ENCODE measurements at places on chromosomes 4 and X. TPM values are rescaled to one million over a fixed set of nuclear protein-coding genes. Genes with fewer than 3 reads are reported as not detected.

The LDB2 gene
- total RNA-seq = 26.6 TPM

GRCh38 chrX:137425986-137426385 is 139.9 kb upstream of the ZIC3 start:
- no peak for DNase-seq

- DNase-seq = no peak
Observed at GRCh38 chr4:26183017-26183416, 137.8 kb upstream of the RBPJ start.

DNA sequence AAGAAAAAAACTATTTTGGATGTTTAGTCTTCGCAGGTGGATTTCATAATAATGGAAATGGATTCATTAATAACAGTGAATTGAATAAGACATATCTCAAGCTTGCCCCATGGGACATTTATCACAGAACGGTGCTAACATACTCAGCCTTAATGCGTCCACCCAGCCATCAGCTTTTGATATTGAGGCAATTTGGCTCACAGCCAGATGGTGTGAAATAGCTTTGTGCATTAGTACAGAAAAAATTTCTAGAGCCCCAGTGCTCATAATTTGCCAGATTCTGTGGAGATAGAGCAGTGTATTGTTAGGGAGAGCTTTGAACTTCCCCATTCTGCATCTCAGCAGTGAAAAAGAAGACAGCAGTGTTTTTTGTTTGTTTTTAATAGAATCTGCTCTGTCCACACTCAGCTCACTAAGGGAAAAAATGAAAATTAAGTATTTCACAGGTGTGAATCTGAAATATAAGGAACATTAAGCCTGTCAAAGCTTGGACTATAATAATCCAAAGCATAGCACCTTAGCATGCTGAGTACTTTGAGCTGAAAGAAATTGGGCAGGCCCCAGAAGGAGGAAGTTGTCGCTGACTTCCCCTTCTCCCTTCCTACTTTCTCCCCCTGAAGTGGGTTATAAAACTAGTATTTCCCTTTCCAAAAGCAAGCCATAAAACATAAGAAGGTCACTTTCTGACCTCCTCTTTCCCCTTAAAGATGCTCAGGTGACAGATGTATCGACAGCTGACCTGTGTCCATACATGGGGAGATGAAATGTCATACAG is 295.8 kb downstream of the MAGEB5 start:
- DNase-seq = no peak

- DNase-seq = no peak
Observed at GRCh38 chr4:82704156-82704555, 94.4 kb downstream of the SCD5 start.

All from heart left ventricle (tissue), 16 donors.